ENCODE measurements at places on chromosomes 13 and 19.
A peak's percentile ranks its signal among the peaks of the same experiment; 100 is the strongest.

- DNase-seq: no peak
These were observed 22.5 kb downstream of the GATAD2A start for GRCh38 chr19:19427944-19428343.

DNA sequence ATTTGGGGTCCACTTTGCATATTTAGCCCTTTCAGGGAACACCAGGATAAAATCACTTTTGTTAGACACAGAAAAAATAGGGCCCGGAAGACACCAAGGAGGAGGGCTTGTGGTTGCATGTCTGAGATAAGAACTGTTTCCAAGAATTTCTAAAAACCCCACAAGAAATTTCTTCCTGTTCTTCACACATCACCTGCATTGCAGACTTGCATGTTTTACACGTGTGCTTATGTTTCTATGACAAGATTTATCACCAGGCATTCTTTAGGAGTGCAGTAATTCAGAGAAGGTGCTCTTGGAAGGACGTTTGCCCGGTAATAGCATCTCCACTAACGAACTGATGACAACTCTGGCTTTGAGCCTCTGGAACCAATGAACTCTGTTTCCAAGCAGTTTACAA, 7.1 kb upstream of the ACTL9 start:
- no peak for DNase-seq

- DNase-seq: no peak
These were observed 113.7 kb downstream of the DNAJC15 start for GRCh38 chr13:43136920-43137575.

GRCh38 chr13:110245416-110245899, 61.5 kb downstream of the COL4A1 start:
- no peak for DNase-seq

DNA sequence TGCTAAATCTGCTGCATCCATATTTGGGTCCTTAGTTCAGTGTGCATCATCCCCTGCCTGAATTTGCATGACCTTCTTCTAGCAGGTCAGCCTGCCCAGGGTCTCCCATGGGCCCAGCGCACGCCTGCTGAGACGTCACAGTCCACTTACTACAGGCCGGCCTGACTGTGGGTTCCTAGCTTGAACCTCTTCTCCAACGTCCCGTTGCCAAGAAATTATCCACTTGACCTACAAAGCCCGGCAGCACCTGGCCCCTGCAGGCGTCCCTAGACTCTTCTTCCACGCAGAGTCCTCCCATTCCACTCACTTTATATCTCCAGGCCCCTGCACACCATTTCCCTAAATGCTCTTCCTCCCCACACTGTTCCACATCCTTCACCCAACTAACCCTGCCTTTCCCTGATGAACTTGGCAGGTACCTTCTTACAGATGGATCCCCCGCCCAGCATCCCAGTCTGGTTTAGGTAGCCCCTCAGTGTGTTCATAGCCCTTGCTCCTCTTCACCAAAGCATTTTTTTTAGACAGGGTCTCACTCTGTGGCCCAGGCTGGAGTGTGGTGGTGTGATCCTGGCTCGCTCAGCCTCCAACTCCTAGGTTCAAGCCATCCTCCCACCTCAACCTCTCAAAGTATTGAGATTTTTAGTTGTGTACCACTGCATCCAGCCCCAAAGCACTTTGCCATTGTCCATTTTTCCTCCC, 155.0 kb upstream of the SOX1 start:
- peak; percentile 52 for DNase-seq

DNA sequence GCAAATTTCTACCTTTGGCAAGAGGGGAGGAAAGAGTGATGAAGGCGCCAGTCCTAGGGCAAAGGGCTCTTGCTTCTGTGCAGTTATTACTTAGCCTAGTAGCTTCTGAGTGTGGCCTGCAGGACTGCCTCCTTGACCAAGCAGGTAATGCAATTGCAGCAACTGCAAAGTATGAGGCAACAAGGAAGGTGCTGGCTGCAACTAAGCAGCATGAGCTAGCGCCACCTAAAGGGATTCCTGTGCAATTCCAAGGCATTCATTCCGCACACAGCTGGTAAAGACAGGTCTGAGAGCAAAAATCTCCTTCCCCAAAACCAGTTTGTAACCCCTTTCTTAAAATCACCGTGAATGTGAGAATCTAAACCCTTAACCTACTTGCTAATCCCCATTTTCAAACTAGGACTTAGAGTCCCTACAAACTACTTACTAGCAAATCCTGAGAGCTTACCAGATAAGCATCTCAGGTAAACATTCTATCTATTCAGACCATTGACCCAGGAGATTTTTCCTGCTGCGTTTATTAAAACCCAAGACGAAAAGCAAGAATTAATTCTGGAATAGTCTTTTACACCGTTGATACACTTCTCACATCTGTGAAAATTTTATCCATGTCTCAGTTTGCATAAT, 62.9 kb downstream of the DCT start:
- no peak for DNase-seq

DNA sequence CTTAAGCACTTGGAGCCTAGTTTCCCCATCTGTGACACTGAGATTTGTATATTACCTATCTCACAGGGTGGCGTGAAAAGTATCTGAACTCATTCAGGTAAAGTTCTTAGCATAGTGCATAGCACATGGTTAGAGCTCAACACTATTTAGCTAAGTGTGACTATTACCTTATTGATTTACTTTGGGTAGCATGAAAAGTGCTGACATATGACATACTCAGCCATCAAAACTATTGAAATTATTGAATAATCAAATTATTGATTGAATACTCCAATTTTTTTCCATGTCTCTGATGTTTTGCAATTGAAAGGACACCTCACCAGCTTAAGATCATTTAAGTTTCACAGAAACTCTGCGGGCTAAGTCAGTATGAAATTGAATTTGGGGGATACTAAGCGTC, 715.0 kb downstream of the EFNB2 start:
- DNase-seq: no peak

DNA sequence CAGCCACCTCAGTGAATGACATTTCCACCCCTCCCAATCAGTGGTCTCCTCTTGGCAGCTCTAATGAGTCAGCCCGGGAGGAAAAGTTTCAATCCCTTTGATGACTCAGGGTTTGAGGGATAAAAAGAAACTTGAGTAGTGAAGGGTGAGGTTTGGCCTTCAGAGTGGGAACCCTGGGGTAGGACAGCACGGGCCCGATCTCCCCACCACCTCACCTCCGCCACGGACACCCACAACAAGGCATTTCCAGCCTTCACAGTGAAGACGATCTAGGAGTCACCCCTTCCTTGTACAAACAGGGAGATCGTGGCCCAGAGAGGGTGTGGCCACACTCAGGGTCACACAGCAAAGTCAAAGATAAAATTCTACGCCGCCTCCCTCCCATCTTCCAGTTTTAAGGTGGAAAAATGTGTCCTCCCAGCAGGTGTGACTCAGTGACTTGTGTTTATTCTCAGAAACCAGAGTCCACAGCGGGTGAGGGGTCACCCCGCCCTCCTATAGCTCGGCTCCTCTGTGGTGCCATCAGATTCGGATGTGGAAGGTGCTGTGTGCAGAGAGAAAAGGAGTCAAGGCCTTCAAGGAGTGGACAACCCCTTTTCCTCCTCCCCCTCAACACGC, 12.3 kb downstream of the CIB3 start:
- DNase-seq: no peak

- DNase-seq: no peak
These were observed 3.7 kb downstream of the KCNC3 start for GRCh38 chr19:50325310-50326100.

DNA sequence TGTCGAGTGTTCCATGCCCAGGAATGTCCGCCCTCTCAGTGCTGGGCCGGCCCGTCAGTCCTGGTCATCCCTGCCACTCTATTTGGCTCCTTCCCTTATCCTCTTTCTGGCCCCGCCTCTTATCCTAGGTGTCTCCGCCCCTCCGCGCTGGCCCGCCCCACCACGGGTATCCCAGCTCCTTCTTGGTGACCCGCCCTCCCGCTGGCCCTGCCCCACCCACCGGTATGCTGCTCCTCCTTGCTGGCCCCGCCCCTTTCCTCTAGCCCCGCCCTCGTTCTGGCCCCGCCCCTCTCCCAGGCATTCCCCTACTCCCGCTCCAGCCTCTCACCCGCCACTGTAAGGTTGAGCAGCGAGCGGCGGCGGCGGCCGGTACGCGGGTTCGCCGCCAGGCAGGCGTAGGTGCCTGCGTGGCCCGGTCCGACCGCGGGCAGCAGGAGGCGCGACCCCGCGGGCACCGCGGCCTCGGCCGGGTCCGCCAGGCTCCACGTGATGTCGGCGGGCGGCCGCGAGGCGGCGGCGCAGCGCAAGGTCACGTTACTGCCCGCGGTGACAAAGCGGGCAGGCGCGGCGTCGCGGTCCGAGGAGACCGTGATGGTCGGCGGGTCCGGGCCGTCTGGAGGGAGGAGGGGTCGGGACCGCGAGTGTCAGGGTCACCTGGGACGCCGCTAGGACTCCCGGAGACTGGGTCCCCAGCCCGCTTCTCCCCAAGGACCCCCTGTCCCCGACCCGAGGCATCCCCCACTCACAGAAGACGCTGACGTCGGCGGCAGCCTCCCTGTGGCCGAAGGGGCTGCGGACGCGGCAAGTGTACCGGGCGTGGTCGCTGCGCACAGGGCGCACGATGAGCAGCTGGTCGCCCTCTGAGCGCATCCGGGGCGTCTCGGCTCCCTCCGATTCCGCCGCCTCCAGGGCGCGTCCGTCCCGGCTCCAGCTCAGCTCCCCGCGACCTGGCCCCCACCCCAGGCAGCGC, 2.0 kb downstream of the VSIG10L start:
- DNase-seq: peak; percentile 99

DNA sequence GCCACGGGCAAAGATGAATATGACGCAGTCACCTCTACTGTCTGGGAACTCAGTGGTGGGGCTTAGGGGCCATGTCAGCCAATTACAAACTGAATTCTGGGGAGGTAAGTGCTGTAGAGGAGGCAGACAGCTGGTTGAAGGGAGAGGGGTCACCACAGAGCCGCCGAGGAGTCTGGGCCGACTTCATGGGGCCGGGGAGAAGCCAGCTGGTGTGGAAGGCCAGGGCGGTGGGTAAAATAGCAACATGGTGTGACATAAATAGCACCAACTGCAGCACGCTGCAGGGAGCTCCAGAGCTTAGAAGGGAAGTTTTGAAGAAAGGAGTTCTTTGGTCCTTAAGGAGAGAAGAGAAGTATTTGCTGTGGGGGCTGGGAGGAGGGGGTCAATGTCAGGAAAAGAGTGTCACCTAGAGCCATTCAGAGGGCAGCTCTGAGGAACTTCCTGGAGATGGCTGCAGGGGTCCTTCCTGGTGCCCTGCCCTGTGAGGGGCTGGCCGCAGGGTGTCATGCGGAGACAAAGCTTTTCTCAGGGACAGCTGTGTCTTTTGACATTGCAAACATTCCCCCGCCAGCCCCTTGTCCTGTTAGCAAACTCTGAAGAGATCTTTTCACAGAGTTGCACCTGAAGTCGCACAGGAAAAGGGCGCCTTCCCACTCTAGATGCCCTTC, 6.4 kb downstream of the METTL21C start:
- DNase-seq: no peak

DNA sequence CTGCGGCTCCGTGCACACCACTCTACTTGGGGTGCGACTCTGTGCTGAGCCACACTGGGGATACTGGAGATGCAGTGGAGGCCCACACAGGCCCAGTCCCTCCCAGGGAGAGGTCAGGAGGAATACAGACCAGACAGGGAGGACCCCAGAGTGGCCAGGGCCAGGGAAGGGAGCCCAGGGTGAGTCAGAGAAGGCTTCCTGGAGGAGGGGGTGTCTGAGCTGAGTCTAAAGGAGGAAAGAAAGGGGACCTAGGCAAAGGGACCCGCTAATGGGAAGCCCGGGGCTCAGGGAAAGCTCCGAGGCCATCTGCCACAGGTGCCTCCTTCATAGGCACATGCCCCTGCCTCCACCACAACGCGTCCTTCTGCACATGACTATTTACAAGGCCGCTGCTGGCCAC, 13.3 kb upstream of the PRKD2 start:
- DNase-seq: no peak

- no peak for DNase-seq
These were observed 229.4 kb downstream of the ITGBL1 start for GRCh38 chr13:101681834-101682233.

- no peak for DNase-seq
These were observed 9.0 kb upstream of the CIRBP start for GRCh38 chr19:1259876-1260748.

- DNase-seq: no peak
These were observed 15.0 kb downstream of the GJB6 start for GRCh38 chr13:20217168-20217567.

DNA sequence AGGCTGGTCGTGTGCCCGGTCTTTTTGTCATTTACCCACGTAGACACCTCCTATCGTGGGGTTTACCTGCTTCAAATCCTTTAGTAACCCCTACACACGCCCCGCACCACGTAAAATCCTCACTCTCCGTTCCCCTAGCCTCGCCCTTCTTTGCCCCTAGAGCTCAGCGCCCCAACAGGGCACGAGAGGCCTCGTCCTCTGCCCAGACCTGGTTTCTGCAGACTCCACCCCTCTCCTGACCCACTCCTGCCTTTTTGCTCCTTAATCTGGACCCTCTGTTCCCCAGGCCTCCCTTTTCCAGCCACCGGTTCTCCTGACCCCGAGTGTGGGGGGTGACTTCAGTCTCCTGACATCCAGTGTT, 412 bp downstream of the ZNF528 start:
- no peak for DNase-seq

DNA sequence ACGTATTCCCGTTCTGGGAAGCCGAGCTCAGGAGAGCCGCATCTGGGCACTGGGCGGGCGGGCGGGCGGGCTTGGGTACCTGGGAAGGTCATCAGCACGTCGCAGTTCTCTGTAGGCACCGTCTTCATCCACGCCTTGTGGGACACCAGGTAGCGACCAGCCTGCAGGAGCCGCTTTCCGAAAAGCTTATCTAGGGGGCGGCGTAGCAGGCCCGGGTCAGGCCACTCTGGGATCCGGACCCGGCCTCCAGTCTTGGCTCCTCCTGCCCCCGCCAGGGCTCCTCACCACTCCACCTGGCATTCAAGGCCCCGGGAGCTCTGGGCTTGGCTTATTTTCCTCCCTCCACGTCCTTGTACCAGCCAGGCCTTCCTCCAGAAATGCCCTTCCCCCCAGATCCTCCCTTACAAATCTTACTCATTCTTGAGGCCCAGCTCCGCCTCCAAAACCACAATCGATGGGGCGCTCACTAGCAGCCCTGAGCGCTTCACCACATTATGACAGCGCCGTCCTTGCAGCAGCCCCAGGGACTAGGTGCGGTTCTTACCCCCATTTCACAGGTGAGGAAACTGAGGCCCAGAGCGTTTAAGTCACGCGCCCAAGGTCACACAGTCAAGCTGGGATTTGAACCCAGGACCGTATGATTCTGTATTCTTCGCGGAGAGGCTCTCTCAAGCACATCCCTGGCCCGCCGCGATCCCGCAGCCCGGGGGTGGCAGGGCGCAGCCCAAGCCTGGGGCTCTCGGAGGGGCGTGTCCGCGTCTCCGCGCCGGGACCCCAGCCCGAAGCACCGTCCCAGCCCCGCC, 843 bp downstream of the ANO8 start:
- no peak for DNase-seq

DNA sequence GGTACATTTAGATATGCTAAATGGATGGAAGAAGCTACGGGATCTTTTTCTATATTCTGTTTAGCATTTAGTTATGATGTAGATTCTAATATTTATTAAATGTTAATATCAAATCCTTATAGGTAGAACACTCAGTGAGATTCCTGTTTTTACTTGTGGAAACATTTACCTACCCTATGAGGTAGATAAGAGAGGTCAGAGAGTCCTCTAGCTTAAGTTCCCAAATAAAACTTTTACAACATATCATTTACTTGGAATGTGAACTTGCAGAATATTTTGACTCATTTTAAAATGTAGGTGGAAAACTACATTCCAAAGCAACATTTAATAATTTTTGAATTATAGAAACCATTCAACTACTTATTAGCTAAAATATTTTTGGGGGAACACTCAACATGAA, 63.7 kb downstream of the UBL3 start:
- DNase-seq: no peak
